ENCODE measurements at places on chromosomes 13 and 19.

GRCh38 chr13:44089452-44089851 is 209.7 kb downstream of the LACC1 start:
- H3K36me3 ChIP-seq = no peaks in the 10 kb centered on the region
- no peak for DNase-seq
- peaks cover 10% of the 10 kb centered on the region for H3K27me3 ChIP-seq

- no peak for DNase-seq
- H3K27ac ChIP-seq = no peak overlapping the region
- H3K27me3 ChIP-seq = peaks cover 1% of the 10 kb centered on the region
- H3K4me3 ChIP-seq = no peak overlapping the region
Observed at GRCh38 chr19:10600149-10600548, 13.0 kb upstream of the AP1M2 start.

DNA sequence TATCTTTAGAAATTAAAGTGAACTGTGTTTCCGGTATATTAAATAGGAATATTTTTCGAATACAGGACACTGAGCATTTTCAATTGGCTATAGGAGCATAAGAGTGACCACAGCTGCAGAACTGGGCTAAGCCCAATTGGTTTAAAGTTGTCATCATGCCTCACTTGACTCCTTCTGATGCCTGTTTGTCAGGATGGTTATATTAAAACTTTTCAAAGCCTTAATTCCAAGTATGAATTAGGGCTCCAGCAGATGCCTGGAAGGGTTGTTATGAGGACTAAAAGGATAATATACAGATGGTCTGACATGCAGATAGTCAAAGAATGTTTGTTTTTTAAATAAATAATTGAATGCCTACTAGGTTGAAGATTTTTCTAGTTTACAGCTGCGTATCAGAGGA is 100.0 kb downstream of the LMO7 start:
- peaks cover 9% of the 10 kb centered on the region for H3K36me3 ChIP-seq
- DNase-seq = no peak
- no peak overlapping the region for H3K27ac ChIP-seq

GRCh38 chr13:53254500-53254899 is 225.9 kb downstream of the OLFM4 start:
- DNase-seq = no peak
- no peak overlapping the region for H3K4me3 ChIP-seq
- no peaks in the 10 kb centered on the region for H3K4me1 ChIP-seq
- no peaks in the 10 kb centered on the region for H3K36me3 ChIP-seq
- H3K27ac ChIP-seq = no peak overlapping the region
